ENCODE measurements at places on chromosomes 2 and 18. TPM values are rescaled to one million over a fixed set of nuclear protein-coding genes. Genes with fewer than 3 reads are reported as not detected.

The DPP10 gene
- not detected for total RNA-seq

The CDK15 gene
- not detected for total RNA-seq

The AGXT gene
- total RNA-seq: not detected

The SLC4A3 gene
- 6.5 TPM for total RNA-seq

The ARID5A gene
- 5.9 TPM for total RNA-seq

The COL3A1 gene
- total RNA-seq: 16.9 TPM

The SP5 gene
- not detected for total RNA-seq

The COLEC11 gene
- total RNA-seq: not detected
